ENCODE measurements at places on chromosomes 5 and 9.

DNA sequence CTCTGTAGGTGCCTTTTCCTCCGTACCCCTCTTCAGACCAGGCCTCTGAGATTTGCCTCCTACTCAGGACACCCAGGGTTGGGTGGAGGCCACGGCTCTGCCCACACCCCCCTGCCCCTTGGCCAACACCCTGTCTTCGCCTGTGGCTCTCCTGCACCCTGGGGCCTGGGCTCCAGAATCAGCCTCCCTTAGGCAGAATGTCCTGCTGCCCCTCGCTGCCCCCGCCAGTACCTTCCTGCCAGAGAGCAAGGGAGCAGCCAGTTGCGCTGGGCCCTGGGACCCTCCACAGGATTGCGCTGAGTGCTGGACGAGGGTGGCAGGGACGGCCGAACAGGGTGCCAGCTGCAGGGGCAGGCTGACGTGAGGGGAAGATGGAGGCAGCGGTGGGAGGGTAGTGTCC, 53.5 kb downstream of the COL5A1 start:
- no peak for ATAC-seq

DNA sequence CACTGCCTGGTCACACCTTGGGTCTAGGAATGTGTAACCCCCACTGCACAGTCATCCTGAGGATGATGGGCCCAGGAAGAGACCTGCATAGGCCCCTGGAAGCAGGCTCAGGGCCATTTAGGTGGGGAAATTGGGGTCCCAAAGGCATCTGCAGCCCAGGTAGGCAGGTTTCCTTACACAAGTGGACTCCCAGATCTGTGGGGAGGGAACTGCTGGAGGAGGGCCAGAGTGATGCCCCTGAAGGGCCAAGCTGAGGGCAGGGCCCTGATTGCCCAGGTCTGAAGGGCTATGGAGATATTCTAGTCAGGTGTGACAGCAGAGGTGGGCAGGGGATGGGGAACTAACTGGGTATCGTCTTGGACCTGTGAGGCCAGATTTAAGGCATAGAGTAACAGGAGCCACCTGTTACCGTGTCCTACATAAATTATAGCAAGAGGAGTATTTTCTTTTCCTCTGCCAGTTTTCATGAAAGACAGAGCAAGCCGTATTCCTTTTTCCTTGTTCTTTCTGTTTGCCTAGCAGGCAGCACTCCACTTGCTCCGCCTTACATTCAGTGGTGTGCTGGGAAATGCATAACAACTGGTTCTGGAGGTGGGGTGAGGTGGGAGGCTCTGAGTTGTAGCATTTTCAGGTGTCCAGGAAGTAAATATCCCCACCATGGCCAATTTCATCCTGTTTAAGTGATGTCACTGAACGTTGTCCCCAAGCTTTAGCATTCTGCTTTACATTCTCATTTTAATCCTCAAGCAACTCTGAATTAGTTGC, 41.3 kb downstream of the PPARGC1B start:
- ATAC-seq = no peak

GRCh38 chr5:52356311-52356918, 431.3 kb upstream of the ITGA1 start:
- ATAC-seq = no peak

GRCh38 chr5:585556-585955, 26.6 kb upstream of the CEP72 start:
- no peak for ATAC-seq

GRCh38 chr5:158676642-158677469, 422.9 kb downstream of the EBF1 start:
- ATAC-seq = no peak

- no peak for ATAC-seq
Observed at GRCh38 chr5:13878357-13878756, 66.1 kb downstream of the DNAH5 start.

DNA sequence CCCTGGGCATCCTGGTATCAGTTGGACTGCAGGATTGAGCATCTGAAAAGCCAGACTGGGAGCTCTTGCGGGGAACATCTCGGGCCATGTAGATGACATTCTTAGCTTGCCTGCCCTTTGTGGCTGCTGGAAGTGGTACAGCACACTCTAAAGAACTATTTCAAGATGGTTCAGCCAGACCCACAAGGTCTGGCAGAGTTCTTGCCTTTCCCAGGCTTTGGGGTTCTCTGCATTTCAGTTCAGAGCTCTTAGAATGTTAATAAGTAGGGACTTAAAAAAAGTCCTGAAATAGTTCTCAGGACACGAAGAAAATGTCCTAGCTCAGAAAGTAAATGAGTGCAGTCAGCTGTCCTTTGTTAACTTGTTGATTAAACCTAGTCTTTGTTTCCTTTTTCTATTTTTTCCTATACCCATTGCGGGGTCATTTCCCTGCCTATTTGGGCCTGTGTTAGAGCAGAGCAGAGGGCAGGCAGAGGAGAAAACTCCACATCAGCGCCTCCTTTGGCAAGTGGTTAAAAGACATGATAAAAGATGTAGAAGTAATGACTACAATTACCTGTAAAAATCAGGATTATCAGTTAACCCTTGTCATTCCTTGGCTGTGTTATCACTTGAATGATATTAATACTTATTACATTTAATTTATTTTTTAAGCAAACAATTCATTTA, 291.5 kb downstream of the ZSWIM6 start:
- ATAC-seq = no peak

- peak; percentile 89 for ATAC-seq
Observed at GRCh38 chr5:123700624-123701287, 188.8 kb downstream of the CSNK1G3 start.

GRCh38 chr5:160685219-160685618, 166.8 kb downstream of the ATP10B start:
- ATAC-seq = no peak

DNA sequence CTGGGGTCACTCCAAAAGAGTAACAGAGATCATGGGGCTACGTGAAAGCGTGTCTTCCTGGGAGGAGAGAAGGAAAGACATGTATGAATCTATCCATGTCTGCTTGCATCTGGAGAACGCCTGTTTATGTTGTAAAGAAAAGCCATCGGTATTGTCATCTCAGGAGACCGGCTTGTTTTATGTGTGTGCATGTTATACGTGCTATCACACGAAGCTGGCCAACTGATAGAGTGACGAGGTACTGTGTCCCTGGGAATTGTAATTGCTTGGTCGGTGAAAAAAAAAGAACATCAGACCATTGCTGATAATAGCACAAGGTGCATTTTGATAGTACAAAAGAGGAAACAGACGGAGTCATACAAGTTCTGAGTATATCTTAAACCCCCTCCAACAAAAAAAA, 370 bp upstream of the CDH6 start:
- ATAC-seq = no peak
